ENCODE measurements at places on chromosomes 4 and X. TPM values are rescaled to one million over a fixed set of nuclear protein-coding genes. Genes with fewer than 3 reads are reported as not detected.

Gene NPY2R
- not detected for total RNA-seq

Gene RASSF6
- total RNA-seq, result 84.2 TPM

Gene TLR6
- total RNA-seq, result 5.8 TPM

Gene FAT1
- 1,267 TPM for total RNA-seq

Gene ADH4
- not detected for total RNA-seq

Gene NCAPG
- total RNA-seq, result 12.7 TPM

Gene PLXNA3
- 40.1 TPM for total RNA-seq

Gene FGFR3
- 6.2 TPM for total RNA-seq

Gene GAB1
- 14.6 TPM for total RNA-seq

Gene MAML3
- 0.45 TPM for total RNA-seq

Gene UNC5C
- total RNA-seq, result 3.0 TPM

Gene ADRA2C
- total RNA-seq, result 0.50 TPM

Gene UBE2K
- total RNA-seq, result 23.3 TPM

Gene IL3RA
- total RNA-seq, result not detected

Gene CFI
- total RNA-seq, result 3.7 TPM
